Lower lobe of right lung (tissue), 2 donors: ENCODE measurements at places on chromosomes 13 and 19.

DNA sequence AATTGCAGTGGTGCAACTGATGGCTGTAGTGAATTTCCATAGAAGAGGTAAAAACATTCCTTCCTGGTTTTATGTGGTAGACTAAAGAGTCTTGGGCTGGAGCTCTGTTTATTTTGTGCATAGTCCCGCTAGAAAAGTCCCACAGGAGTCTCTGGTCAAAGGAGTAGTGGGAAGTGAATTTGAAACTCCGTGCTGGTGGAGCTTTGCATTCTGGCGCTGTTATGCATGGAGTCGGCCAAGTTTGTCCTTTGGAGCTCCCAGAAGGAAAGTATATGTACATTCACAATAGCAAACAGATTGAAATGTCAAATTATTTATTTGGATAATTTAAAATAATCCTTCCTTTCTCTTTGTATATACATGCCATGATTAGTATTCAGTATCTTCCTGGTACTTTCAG lies 296.5 kb downstream of the LMO7 start:
- DNase-seq: no peak

DNA sequence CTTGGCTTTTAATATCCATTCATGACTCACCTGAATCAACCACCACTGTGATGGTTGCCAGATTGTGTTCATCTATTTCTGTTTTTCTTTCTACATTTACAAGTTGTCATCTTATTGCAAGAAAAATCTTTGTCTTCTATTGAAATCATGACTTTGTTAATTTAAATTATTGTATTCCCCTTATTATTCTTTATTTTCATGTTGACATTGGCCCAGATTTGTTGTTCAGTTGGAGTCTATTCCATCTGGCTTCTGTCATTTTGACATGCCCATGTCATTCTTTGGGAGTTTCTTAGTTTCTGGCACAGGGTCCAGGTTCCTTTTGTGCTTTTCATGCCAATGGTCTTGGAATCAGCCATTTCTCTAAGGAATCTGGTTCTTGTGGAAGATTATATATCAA lies 19.9 kb upstream of the DACH1 start:
- DNase-seq: no peak

- DNase-seq: peak; percentile 88
These were observed 2.5 kb downstream of the MAP1S start for GRCh38 chr19:17721821-17722220.

DNA sequence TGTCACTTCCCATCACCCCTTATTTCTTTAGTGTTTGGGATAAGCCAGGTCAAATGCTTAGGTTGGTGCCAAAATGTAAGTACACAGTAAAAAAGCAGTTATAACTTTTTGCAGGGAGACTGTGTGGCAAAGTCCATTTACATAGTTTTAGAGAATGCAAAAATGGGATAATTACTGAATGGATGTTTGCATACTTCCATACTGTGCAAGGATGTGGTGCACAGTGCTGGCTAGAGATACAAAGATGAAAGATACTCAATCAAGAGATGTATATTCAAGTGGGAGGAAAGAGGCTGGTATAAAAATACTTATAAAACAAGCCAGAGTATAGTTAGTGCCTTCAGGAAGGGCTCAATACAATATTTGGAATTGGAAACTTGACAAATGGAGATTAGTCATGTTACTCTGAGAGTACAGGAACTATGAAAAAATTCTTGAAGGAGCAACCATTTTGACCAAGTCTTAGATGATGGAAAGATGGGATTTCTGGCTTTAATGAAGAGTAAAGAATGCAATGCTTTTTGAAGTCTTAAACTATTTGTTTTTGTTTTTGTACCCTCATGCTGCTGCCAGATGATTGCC lies 8.0 kb downstream of the PDS5B start:
- DNase-seq: no peak

DNA sequence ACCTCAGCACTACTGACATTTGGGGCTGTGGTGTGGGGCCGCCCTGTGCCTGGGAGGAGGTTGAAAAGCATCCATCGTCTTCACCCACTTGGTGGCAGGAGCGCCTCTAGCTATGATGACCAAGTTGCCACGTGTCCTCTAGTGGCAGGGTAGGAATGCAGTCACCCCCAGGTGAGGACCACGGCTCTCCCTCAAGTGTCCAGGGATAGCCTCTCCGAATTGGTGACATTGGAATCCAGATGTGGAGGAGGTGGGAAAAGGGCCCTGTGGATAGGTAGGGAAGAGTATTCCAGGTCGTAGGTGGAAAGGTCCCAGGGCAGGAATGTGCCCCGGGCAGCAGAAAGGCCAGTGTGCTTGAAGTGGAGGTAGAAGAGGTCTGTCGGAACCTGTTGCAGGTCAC lies 37.6 kb downstream of the ARHGEF18 start:
- peak; percentile 44 for DNase-seq

GRCh38 chr19:44974857-44975256 lies 19.7 kb downstream of the CLPTM1 start:
- DNase-seq: no peak

GRCh38 chr13:33639626-33640080 lies 178.3 kb upstream of the RFC3 start:
- no peak for DNase-seq
